ENCODE measurements at places on chromosomes 3 and 15. TPM values are rescaled to one million over a fixed set of nuclear protein-coding genes. Genes with fewer than 3 reads are reported as not detected.

CHST14 gene
- 9.7 TPM for total RNA-seq

ITIH1 gene
- not detected for total RNA-seq

DNA sequence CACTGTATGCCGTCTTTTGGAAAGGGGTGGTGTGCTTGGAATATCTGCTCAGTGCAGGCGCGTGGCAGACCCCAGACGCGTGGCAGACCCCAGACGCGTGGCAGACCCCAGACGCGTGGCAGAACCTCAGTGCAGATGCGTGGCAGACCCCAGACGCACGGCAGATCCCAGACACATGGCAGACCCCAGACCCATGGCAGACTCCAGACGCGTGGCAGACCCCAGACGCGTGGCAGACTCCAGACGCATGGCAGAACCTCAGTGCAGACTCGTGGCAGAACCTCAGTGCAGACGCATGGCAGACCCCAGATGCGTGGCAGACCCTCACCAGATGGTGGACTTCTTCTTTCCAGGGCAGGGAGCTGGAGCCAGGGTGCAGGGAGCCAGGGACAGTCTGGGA lies 637 bp upstream of the MUC4 start:
- no peaks in the 10 kb centered on the region for H3K27me3 ChIP-seq
- H3K4me3 ChIP-seq: no peak overlapping the region
- no peak overlapping the region for H3K27ac ChIP-seq
- H3K36me3 ChIP-seq: no peaks in the 10 kb centered on the region

DNA sequence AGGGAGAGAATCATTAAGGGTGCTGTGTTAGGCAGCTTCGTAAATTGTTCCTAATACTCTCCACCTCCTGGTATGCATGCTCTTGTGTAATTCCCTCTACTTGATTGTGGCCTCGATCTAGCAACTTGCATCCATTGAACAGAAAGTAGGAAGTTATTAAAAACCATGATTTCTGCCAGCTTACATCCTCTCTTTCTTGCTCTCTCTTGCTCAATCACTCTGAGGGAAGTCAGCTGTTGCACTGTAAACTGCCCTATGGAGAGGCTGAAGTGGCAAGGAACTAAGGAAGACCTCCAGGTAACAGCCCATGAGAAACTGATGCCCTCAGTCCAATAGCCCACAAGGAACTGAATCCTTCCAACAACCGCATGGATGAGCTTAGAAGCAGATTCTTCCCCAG lies 92.6 kb downstream of the ERC2 start:
- no peak for DNase-seq
- H3K4me1 ChIP-seq: no peaks in the 10 kb centered on the region
- no peaks in the 10 kb centered on the region for H3K36me3 ChIP-seq
- H3K4me3 ChIP-seq: no peak overlapping the region
- peaks cover 2% of the 10 kb centered on the region for H3K27me3 ChIP-seq
- H3K27ac ChIP-seq: no peak overlapping the region

DNA sequence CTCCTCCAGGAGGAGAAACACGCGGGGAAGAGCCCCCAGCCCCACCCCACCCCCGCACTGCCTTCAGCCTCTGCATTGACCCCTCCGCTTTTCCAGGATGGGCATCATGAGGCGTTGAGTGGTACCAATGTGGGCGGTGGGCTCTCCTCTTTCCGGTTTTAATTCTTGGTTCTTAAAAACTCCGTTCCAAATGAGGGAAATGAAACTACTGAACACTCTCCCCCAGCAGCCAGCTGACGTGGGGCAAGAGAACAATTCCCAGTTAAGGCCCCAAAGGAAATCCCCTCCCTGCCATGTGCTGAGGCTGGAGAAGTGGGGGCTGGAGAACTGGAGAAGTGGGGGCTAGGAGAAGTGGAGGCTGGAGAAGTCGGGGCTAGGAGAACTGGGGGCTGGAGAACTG lies 5.3 kb upstream of the NRROS start:
- H3K27ac ChIP-seq: no peak overlapping the region
- no peak overlapping the region for H3K4me3 ChIP-seq
- no peak for DNase-seq
- peaks cover 61% of the 10 kb centered on the region for H3K4me1 ChIP-seq
- peaks cover 4% of the 10 kb centered on the region for H3K36me3 ChIP-seq

DNA sequence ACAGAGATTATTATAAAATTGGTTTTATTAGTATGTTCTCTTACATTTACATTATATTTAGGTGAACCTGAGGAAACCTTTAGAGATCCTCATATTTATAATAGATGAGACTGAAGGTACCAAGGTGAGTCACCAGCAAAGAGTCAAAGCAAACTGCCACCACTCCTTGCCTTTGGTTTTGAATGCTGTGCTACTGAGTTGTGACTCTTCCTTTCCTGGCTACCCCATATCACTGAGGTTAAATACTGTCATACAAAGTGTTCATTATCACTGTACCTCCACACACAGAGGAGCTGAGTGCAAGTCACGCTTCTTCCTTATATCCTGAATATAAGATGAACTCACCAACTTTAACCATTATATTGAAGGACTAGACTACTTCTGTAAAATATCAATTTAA lies 168.2 kb downstream of the CBLB start:
- H3K27me3 ChIP-seq: no peaks in the 10 kb centered on the region
- H3K36me3 ChIP-seq: peaks cover 71% of the 10 kb centered on the region
- no peak for DNase-seq
- peak overlapping the region; percentile 49 for H3K27ac ChIP-seq
- peaks cover 27% of the 10 kb centered on the region for H3K4me1 ChIP-seq
- no peak overlapping the region for H3K4me3 ChIP-seq

- no peaks in the 10 kb centered on the region for H3K36me3 ChIP-seq
- H3K4me1 ChIP-seq: no peaks in the 10 kb centered on the region
- H3K4me3 ChIP-seq: no peak overlapping the region
Observed at GRCh38 chr3:105222568-105223093, 144.1 kb upstream of the ALCAM start.

NTRK3 gene
- total RNA-seq: 1.6 TPM

NRROS gene
- total RNA-seq: 38.2 TPM

DNA sequence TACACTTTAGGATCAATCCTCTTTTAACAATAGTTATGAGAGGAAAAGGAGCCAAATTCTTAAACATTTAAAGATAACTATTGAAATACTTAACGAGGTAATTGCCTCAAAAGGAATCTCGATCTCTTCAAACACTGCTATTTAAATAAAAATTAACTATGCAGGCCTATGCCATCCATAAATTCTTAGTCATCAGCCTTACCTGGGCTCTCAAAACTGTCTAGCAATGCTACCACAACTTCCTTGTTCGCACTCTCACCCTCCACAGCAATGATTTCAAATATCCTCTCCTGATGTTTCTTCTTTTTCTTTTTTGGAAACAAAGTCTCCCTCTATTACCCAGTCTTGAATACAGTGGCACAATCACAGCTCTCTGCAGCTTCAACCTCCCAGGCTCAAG lies 12.3 kb downstream of the ETFA start:
- H3K27ac ChIP-seq: no peak overlapping the region
- peaks cover 5% of the 10 kb centered on the region for H3K4me1 ChIP-seq
- H3K36me3 ChIP-seq: peaks cover 4% of the 10 kb centered on the region
- no peaks in the 10 kb centered on the region for H3K27me3 ChIP-seq
- no peak overlapping the region for H3K4me3 ChIP-seq

- DNase-seq: peak; percentile 88
- H3K27me3 ChIP-seq: peaks cover 17% of the 10 kb centered on the region
- peaks cover 11% of the 10 kb centered on the region for H3K4me1 ChIP-seq
- peak overlapping the region; percentile 71 for H3K4me3 ChIP-seq
- no peak overlapping the region for H3K27ac ChIP-seq
Observed at GRCh38 chr3:107235928-107236315, 141.3 kb upstream of the CCDC54 start.

DNA sequence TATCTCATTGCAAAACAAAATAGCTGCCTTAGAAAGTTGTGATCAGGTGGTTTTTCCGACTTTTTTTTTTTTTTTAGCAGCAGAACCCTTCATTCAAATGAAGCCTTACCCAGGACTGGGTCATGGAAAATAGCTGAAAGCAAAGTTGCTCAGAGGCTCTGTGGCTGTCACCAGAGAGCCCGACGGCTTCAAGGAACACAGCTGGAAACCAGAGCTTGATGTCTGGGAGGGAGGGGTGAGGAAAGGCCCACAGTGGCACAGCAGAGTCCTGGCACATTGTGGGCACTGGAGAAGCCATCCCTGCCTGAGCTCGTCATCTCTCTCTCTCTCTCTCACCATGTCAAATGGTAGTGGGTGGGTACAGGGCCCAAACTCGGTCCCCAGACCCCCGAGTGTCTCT lies 77.5 kb downstream of the RPN1 start:
- H3K36me3 ChIP-seq: no peaks in the 10 kb centered on the region
- no peak overlapping the region for H3K4me3 ChIP-seq
- peak overlapping the region; percentile 18 for H3K27ac ChIP-seq
- no peak for DNase-seq

DNA sequence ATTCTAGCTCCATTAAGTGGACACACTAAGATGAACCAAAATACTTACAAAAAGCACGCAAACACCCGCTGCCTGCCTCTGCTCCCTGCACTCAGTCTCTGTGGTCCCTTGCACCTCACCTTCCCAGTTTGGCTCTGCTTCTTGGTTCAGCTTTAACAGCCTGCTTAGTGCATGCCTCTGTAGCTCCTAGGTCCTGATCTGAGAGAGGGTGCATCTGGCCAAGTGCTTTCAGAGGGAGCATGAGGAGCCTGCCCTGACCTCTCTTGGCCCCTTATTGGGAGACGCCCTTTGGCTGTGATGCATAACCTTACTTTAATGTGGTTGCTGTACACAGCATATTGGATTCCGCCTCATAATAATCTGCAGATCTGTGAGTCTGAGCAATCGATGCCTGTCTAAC lies 21.2 kb upstream of the ATP10A start:
- no peak overlapping the region for H3K4me3 ChIP-seq
- H3K36me3 ChIP-seq: no peaks in the 10 kb centered on the region
- H3K4me1 ChIP-seq: no peaks in the 10 kb centered on the region
- H3K27me3 ChIP-seq: peaks cover 16% of the 10 kb centered on the region
- no peak overlapping the region for H3K27ac ChIP-seq

GRCh38 chr3:126887686-126888085 lies 95.2 kb upstream of the PLXNA1 start:
- no peaks in the 10 kb centered on the region for H3K36me3 ChIP-seq
- no peaks in the 10 kb centered on the region for H3K27me3 ChIP-seq
- no peaks in the 10 kb centered on the region for H3K4me1 ChIP-seq
- no peak overlapping the region for H3K4me3 ChIP-seq
- no peak overlapping the region for H3K27ac ChIP-seq
- DNase-seq: no peak

DNA sequence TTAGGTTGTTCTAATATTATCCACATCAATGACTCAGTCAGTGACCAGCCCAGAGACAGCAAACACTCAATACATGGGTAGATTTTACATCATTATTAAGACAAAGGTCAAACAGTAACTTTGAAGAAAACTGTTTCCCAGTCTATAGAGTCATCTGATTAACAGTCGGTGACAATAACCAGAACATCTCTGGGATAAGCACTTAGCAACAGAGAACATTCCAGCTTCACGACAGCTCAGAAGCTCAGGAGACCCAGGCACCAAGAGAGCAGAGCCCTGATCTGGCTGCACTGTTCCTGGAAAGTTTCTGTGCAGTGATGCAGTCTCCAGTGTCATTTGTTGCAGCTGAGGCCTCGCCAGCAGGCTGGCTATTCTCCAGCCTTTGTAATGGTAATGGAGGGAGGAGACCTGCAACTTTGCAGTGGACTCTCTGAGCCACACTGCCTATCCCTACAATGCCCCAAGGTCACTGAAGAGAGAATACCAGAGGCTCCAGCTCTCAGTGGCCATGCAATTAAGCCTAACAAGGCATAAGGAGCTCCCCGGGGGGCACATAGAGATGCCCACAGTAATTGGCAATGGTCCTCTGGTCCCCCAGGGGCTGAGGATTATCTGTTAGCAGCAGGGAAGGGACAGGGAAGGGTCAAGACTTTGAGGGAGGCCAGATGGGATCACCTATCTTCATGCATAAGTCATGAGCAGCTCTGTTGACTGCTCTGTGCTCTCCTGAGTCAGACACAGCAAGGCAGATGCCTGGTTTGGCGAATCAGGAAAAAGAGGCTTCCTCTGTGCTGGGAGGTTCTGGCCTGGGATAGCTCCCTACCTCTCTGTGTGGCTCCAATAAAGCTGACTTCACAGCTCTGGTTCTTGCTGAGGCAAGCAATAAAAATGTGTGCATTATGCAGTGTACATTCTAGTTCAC lies 163.6 kb downstream of the CTNNB1 start:
- H3K4me1 ChIP-seq: no peaks in the 10 kb centered on the region
- no peak for DNase-seq
- H3K27ac ChIP-seq: no peak overlapping the region

GRCh38 chr3:146078031-146078430 lies 83.0 kb downstream of the PLOD2 start:
- no peaks in the 10 kb centered on the region for H3K27me3 ChIP-seq
- H3K36me3 ChIP-seq: no peaks in the 10 kb centered on the region
- H3K4me1 ChIP-seq: no peaks in the 10 kb centered on the region
- no peak for DNase-seq
